Activated T-cell treated with anti-CD3 and anti-CD28 coated beads, Interleukin-2, amount 50 U/mL, for 72 hours (primary cell): ENCODE measurements at places on chromosomes 2 and 18. TPM values are rescaled to one million over a fixed set of nuclear protein-coding genes. Genes with fewer than 3 reads are reported as not detected.

- H3K36me3 ChIP-seq = no peaks in the 10 kb centered on the region
- no peaks in the 10 kb centered on the region for H3K27me3 ChIP-seq
- no peak overlapping the region for H3K4me3 ChIP-seq
- no peak overlapping the region for H3K27ac ChIP-seq
These were observed 254.3 kb downstream of the RBM43 start for GRCh38 chr2:151007365-151007764.

DNA sequence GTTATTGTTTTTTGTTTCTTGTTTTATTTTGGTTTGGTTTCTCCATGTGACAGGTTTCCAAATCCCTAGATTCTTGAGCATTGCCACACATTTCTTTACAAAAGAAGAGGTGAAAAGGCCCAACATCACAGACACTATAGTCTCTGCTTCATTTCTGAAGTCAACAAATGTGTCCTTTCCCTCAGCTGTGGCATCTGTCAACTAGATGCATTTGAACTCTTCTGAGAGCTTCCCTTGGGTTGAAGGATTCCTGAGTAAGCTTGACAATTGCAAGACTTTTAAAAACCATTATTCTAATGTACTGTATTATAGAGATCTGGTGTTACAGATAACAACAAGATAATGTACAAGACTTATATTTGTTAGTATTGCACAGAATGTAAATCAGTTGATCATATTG is 703.3 kb upstream of the PKDCC start:
- no peaks in the 10 kb centered on the region for H3K36me3 ChIP-seq
- H3K4me1 ChIP-seq = no peaks in the 10 kb centered on the region
- H3K27me3 ChIP-seq = no peaks in the 10 kb centered on the region
- H3K4me3 ChIP-seq = no peak overlapping the region

GRCh38 chr2:196105951-196106350 is 37.3 kb upstream of the DNAH7 start:
- H3K4me3 ChIP-seq = peak overlapping the region; percentile 63
- H3K4me1 ChIP-seq = peaks cover 26% of the 10 kb centered on the region
- no peak for DNase-seq
- H3K27me3 ChIP-seq = no peaks in the 10 kb centered on the region
- peaks cover 3% of the 10 kb centered on the region for H3K36me3 ChIP-seq

GRCh38 chr2:43542285-43542933 is 53.4 kb downstream of the THADA start:
- peaks cover 2% of the 10 kb centered on the region for H3K36me3 ChIP-seq

The KYNU gene
- 0.35 TPM for total RNA-seq
